ENCODE measurements at places on chromosomes 11 and 22.

DNA sequence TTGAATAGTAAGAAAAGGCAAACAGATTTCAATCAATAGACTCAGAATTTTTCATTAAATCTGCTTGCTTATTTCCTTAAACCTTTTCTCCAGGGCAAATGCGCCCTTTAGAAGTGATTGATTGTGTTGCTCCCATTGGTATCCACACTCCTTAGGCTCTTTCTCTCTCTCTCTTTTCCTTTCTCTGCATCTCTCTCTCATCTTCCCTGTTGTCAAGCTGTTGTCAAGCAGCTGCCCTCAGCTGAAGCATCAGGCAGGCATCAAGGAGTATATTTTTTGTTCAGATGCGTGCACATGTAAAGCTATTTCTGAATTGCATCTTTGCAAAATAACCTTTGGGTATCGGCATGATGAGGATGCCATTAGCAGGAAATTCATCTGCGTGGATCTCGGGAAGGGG lies 107.2 kb upstream of the PLET1 start:
- no peak for DNase-seq

DNA sequence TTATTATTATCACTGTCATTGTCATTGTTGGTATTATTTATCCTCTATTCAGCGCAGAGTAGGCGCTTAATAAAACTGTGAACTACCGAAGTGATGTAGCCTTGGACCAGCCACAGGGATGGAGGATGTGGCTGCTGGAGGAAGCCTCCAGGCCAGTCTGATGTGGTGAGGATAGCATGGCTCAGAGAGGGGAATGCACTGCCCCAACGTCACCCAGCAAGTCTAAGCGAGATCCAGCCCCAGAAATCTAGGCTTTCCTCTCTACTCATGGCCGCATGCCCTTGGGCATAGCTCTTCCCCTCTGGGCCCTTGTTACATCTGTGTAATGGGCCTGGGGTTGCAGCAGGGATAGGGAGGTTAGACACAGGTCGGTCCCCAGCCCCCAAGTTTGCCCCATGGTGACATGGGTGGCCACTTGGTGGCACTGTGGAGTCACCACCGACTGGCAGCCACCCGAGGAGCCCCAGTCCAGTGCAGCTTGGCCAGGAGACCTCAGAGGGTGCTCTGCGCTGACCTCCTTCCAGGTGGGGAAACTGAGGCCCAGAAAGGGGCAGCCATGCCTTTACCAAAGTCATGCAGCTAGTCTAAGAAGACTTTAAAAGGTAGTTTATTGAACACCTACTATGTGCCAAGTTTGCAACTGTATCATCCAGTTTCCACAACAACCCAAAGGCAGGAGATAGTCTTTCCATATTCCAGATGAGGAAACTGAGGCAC lies 395.7 kb downstream of the MN1 start:
- no peak for DNase-seq

- DNase-seq = no peak
Observed at GRCh38 chr11:41497974-41498373, 38.5 kb upstream of the LRRC4C start.

DNA sequence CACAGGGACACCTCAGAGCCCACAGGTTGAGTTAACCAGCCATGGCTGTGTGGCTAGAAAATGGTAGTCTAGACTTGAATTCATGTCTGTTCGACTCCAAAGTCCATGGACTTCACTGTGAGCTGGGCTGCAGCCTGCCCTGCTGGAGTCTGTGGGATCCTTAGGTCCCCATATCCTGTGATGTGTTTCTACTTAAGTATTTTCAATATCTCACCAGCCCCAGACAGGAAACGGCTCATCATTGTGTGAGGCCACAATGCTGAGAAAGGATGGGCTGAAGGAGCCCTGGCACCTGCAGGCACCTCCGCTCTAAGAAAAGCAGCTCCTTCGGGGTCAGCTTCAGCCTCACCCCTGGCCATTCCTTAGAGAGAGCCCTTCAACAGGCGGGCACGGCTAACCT lies 93.1 kb downstream of the NAT10 start:
- DNase-seq = no peak

GRCh38 chr22:42725606-42726355 lies 5.1 kb upstream of the A4GALT start:
- DNase-seq = no peak

- DNase-seq = no peak
Observed at GRCh38 chr11:67303835-67304411, 593 bp downstream of the SSH3 start.

DNA sequence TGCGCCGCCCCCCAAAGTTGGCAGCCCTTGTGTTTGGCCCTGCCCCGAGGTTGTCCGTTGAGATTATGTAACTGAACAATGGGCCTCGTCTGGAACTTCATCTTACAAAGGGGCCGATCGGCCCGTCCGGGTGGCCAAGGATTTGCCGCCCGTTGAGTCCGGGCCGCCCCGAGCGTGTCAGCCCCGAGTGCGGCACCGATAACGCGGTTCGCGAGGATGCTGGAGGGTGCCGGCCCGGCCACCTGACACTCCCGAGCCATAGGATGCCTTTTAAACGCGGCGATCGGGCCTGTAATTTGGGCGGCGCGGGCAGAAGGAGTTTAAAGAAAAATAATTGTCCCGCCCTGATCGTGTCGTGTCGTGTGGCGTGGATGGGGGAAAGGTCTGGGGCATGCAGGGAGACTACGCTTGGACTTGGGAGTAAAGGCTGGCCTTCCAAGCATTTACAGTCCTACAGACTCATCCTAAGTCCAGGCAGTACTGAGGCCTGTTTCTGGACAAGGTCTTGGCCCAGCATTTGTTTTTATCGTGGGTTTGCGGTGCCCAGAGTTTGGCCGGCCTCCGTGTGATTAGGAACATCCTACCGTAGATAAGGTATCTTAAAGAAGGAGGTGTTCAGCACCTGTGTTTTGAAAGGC lies 1.3 kb downstream of the WEE1 start:
- DNase-seq = no peak

- DNase-seq = no peak
Observed at GRCh38 chr11:63459586-63459985, 31.4 kb downstream of the PLAAT5 start.

DNA sequence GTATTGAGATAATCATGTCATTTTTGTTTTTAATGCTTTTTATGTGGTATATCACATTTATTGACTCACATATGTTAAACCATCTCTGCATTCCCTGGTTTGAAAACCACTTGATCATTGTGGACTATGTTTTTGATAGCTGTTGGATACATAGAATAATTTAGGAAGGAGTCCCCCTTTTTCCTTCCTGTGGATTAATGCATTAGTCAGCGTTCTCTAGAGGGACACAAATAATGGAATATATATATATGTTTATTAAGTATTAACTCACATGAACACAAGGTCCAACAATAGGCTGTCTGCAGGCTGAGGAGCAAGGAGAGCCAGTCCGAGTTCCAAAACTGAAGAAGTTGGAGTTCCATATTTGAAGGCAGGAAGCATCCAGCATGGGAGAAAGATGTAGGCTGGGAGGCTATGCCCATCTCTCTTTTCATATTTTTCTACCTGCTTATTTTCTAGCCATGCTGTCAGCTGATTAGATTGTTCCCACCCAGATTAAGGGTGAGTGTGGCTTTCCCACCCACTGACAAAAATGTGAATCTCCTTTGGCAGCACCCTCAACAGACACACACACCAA lies 123.8 kb downstream of the ZNF280B start:
- no peak for DNase-seq

- DNase-seq = no peak
Observed at GRCh38 chr22:35537232-35537631, 3.4 kb upstream of the RASD2 start.

DNA sequence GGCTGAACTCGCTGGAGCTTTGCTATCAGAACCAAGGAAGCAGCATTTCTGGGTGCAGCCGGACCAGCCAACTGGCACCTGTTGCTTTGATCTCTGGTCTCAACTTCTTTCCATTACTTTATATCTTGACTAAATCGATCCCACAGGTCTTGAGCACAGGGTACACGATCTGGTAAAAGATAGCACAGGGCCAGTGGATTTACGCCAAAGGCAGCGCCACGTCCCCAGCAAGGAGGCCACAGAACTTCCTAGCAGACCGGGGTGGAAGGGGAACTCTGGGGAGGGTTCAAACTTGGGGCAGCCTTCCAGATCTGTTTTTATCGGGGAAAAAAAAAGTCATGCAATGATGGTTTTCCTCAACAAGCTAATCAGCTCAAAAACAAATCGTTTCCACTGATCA lies 14.0 kb downstream of the VPS37C start:
- DNase-seq = no peak
